ENCODE measurements at places on chromosomes 13 and 19.

- no peak for DNase-seq
Measured at GRCh38 chr19:41845001-41845050, at the start of gene DMRTC2. TSS of gene DMRTC2 (plus strand) at chr19:41845042. CDS start at chr19:41847429, 2,387 bp downstream.

DNA sequence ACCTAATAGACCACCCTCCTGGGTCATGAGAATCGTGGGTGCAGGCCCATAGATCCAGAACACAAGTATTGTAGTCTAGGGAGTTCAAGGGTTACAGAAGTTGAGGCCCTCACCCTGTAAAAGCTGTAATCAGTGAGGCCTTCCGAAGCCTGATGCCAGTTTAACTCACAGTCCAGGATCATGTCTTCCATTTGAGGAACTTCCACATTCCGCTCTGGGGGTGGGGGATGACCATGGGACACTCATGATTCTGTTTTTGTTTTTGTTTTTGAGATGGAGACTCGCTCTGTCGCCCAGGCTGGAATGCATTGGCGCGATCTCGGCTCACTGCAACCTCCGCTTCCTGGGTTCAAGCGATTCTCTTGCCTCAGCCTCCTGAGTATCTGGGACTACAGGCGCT, 1.7 kb upstream of the RASIP1 start:
- DNase-seq, result no peak

DNA sequence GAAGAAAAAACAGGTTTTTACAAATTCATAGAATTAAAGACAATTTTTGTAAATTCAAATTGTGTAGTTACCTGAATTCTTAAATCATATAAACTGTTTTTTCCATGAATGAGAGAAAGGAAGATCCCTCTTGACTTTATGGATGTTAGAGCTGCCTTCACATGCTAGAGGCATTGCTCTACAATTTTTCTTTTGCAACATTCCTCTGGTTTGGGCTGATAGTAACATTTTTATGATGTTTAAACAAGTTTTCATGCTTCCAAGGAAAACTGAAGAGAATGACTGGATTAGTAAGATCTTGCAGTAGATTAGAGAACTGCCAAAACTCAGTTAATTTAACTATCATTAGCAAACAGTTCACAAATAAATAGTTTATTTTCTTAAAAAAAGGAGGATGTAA, 250.6 kb downstream of the GPC6 start:
- DNase-seq, result no peak

GRCh38 chr13:31774186-31774750, 34.9 kb downstream of the RXFP2 start:
- DNase-seq, result no peak

- peak; percentile 64 for DNase-seq
Measured at GRCh38 chr13:27450921-27451471, 632 bp upstream of the MTIF3 start.

DNA sequence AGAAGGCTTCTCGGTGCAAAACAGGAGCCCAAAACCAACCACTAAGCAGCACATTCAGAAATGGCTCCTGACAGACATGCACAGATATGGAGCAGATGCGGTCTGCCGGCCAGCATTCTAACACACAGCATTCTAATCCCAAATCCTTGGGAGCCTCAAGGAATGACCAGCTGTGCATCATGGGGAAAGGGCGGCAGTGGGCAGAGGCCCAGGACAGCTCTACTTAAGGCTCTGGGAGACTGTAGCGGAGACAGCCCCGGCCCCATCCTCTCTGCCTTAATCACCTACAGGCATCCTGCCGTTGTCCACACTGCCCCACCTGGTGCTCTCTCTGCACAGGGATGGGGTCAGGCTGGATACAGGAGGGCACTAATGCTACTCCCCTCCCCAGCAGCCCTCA, 1016.0 kb downstream of the UQCRFS1 start:
- DNase-seq, result no peak

- peak; percentile 94 for DNase-seq
Measured at GRCh38 chr19:50377051-50377461, 799 bp downstream of the NR1H2 start.

DNA sequence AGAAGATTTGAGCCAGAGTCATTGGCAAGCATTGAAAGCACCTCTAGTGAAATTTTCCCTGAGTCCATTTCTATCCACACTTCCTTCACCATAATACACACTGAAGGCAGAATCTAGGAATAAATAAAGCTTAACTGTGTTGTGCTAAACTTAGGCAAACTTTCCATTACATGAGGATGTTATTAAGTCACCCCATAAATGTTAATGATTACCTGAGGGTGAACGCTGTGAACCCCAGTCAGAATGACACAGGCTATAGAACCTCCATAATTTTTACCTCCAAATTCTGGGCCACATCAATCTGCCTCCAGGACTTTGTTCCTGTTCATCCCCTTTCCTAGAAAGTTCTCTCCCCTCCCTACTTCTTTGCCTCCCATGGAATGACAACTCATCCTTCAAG, 71.0 kb downstream of the RAP2A start:
- no peak for DNase-seq

DNA sequence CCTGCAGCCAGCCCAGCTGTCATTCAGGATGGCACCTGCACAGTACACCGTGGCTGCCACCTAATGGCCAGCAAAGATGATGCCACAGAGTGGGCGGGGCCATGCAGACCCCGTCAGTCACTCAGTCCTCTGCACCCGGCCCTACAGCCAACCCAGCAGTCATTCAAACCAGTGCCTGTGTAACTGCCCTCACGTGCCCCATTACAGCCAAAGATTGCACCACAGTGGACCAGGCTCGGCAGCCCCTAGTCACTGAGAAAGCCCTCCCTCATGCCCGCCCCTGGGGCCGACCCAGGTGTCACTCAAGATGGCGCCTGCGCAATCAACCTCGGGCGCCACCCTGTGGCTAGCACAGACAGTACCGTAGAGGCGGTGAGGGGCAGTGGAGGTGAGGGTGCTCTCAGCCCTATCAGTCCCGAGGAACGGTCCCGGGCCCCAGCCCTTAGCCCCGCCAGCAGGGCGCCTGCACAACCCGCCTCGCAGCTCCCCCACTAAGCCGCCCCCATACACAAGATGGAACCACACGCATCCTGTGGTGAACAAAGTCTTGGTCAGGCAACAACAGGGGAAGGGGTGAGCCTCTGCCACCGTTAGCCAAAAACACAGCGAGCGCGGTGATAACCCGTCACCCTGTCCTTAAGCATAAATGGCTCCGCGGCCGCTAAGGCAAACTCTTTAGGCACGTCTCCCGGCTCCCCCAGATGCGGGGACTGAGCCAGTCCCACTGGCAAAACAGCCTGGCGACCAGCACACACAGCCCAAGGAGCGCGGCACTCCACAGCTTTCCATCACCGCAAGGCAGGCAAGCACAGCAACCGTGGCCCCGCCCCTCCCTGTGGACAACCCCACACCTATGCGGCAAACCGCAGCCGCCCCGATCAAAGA, 2.3 kb downstream of the PEG3 start:
- DNase-seq, result no peak

DNA sequence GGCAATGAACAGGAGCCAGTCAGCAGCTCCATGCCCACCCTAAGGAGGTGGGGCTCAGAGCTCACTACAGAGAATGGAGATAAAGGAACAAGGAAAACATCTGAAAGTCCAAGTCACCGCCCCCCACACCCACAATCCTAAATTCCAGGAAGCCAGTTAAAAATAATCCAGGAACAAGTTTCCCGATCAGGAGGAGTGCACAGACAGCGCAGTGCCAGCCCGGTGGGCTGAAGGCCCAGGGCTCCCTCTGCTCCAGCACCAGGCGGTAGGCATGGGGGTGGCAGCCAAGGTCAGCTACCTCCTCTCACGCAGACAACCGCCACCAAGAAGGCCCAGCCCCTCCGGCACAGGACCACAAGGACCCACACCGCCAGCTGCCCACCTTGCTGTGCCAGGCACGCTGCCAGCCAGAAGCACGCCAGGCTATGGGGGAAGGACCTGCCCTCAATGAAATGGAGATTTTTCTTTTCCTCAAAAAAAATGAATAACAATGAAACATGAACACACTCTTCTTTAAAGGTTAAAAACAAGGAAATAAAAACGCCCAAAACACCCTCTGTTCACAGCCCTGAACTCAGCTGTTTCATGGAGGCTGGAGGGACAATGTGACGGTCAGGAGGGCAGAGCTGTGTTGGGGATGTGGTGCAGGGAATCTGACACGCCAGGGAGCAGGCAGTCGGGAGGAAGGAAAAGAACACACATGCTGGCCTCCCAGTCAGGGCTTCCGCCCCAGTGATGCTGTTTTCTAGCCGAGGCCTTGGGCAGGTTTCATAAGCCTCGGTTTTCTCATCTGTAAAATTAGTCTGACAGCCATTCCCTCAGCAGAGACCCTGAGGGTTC, 11.0 kb downstream of the STK24 start:
- DNase-seq, result no peak

DNA sequence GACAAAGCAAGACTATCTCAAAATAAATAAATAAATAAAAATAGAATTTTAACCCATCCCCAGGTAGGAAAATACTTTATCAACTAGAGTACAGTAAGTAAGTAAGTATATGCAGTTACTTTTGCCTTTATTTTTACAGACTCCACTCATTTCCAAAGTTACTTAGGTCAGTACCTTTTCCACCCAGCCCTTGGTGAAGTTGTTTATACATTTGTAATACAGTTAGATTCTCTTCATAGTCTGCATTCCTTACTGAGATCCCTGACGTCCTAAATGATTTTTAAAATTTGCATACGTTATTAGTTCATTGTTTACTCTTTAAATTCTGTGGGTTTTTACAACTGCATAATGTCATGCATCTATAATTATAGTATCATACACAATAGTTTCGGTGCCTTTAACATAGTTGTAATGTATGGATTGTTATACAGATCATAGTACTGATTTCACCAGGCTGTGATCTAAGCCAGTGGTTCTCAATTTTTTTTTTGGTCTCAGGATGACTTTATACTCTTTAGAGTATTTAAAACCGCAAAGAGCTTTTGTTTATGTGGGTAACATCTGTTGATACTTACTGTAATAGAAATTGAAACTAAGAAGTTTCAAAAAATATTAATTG, 10.4 kb downstream of the SETDB2 start:
- DNase-seq, result peak; percentile 6

- no peak for DNase-seq
Measured at GRCh38 chr19:547836-548720, 4.2 kb downstream of the GZMM start.

GRCh38 chr13:112756511-112756966, 66.7 kb downstream of the ATP11A start:
- no peak for DNase-seq
